Midbrain (tissue), 1 donor: ENCODE measurements at places on chromosomes 3 and 15.

DNA sequence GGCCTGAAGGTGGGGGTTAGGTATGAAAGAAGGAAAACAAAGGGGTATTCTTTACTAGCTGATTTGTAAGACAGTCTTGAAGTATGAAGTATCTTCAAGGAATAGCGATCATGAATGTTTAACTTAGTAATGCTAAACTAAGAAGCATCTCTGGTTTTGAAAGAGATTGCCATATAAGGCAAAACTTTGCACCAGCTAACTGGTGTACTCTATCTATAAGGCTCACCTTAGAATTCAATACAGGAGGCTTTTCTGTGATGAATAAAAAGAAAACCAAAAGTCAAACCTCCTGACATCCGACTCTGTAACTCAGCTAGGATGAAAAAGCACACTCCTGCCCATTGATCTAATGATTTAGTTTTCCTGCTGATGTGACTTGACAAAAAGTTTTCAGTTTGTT lies 54.7 kb downstream of the FOXP1 start:
- DNase-seq: no peak

- no peak for DNase-seq
Measured at GRCh38 chr3:64295594-64295993, 70.3 kb upstream of the PRICKLE2 start.

DNA sequence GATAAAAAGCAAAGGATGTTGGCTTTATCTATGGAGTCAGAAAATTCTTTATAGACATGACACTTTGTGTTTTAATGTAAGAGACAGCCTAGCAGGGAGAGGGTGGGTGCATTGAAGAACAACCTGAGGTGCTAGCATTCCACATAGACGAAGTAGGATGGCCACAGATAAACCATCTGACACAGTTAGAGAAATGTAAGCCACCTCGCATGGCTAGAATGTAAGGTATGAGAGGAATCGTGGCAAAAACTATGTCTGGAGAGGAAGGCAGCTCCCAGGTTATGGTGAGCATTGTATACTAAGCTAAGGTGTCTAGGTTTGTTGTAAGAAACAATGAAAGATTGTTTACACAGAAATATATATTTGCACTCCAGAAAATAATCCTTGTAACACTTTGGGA lies 194.0 kb upstream of the SLITRK3 start:
- no peak for DNase-seq

GRCh38 chr3:46844397-46844796 lies 18.8 kb downstream of the MYL3 start:
- DNase-seq: no peak

GRCh38 chr3:13708301-13708700 lies 159.4 kb downstream of the FBLN2 start:
- no peak for DNase-seq

DNA sequence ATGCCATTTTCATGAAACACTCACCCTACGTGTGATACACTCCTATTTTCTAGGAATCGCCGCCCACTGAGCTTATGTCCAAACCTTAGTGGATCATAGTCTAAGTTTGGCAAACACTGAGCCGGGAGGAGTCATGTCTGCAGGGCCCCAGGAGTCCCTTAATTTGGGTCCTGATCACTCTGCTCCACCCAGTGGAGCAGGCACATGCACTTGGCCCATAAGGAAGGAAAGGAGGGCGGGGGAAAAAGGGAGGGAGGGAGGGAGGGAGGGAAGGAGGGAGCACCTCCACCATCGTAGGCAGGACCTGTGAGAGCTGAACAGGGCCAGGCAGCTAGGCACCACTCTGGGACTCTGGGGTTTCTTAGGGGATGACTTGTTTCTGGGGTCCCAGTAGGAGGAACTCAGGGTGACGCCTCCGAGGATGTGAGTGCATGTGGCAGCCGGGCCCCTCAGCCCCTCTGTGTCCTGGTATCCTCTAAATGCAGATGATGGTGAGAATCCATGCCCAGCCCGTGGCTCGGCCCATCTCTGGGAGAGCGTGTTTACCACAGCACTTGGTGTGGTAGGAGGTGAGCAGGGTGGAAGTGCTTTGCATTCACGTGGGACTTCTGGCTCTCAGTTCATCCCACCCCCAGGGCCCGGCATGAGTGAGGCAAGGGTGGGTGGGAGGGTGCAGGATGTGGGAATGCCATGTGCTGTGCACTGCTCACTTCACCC lies 109.4 kb downstream of the KLF13 start:
- no peak for DNase-seq

DNA sequence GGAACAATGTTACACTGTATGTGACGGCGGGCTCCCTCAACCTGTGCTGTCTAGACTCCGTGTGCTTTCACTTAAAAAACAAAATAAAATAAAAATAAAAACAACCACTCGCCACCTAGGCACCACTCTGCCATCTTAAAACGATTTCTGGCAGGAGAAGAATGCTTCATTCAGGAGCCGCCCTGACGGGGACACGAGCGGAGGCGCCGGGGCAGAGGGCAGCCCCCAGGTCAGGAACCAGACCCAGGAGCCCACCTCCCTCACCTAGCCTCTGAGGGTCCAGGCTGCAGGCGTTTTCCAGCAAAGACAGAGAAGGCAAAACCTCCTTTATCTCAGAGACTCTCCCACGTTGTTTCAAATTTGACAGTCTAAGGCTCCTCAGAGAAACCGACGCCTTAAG lies 85.1 kb upstream of the SNRPA1 start:
- no peak for DNase-seq

- no peak for DNase-seq
Measured at GRCh38 chr15:65204236-65204930, 6.9 kb downstream of the CILP start.

DNA sequence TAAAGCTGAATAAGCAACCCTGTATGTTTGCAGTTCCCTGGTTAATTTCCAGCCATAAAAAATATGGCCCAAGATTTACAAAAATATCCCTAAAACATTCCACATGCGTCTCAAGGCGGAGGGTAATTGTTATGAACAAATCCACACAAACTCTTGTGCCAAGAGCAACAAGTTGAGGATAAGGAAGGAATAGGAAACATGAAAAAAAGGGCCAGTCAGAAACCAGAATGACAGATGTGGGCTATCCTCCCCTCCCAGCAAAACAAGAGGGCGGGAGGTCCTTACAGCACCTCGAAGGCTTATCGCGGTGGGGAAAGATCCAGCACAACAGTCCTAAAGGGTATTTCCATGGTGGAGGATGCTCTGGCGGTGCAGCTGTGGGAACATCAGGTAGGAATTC lies 155.6 kb upstream of the HES1 start:
- DNase-seq: no peak

DNA sequence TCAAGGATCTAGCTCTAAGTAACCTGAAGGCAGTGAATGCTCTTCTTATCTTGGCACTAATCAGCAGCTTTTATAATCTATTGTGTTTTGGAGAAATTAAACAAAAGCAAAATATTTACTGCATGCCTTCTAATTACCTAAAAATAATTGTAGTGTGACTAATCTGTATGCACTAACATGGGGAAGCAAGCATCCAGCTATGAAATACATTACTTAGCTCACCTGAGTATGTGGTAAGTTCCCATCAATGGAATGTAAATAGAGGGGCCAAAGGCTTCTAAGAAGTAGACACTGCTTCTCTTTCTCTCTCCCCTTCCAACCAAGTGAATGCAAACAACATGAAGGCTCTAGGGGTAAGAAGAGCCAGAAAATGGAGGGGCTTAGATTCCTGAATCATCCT lies 165.6 kb downstream of the STAG1 start:
- no peak for DNase-seq

- no peak for DNase-seq
Measured at GRCh38 chr15:89677381-89677780, 1.8 kb downstream of the PLIN1 start.

- no peak for DNase-seq
Measured at GRCh38 chr3:190360228-190360627, 27.7 kb upstream of the CLDN16 start.

GRCh38 chr3:71893702-71894479 lies 108.9 kb upstream of the PROK2 start:
- no peak for DNase-seq

- no peak for DNase-seq
Measured at GRCh38 chr3:31695280-31696008, 162.7 kb downstream of the STT3B start.

GRCh38 chr3:158453865-158454264 lies 117.1 kb upstream of the MLF1 start:
- DNase-seq: no peak

DNA sequence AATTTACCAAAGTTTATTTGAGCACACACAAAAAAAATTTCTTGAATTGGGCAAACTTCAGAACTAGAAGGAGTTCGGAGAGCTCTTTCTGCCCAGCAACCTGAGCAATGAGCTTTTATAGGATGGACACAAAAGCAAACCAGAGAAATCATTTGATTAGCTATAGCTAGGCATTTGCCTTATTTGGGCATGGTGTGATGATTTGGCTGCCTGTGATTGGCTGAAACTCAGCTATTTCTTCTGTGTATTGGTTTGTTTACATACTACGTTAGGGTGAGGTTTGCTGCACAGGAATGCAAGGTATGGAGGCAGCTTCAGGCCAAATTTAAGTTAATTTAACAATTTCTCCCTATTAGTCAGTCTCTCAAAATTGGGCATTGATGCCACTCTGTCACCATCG lies 65.1 kb downstream of the NEK11 start:
- no peak for DNase-seq

- DNase-seq: no peak
Measured at GRCh38 chr15:91447991-91448644, 348.1 kb downstream of the SV2B start.

GRCh38 chr15:27059610-27060202 lies 88.7 kb downstream of the GABRG3 start:
- DNase-seq: peak; percentile 59

GRCh38 chr3:156579427-156579851 lies 24.5 kb upstream of the SSR3 start:
- DNase-seq: no peak

- no peak for DNase-seq
Measured at GRCh38 chr15:23828786-23829185, 141.7 kb upstream of the NDN start.

GRCh38 chr15:44261007-44261706 lies 27.4 kb upstream of the GOLM2 start:
- no peak for DNase-seq

DNA sequence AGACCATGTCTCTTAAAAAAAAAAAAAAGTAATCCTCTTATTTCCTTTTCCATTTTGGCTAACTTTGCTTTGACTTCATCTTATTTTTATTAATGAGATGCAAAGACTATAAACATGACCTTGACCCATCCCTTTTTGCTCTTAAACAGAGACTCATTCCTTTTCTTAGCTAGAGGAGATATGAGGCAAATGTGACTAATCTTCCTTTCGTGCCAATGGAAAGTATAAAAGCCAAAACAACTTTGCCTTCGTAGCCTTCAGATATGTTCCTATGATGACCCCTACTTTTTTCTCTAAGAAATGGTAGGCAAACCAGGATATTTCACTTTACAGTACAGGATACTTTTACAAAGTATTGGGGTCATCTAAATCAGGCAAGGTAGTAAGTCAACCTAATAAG lies 36.9 kb upstream of the GOLGB1 start:
- DNase-seq: no peak

DNA sequence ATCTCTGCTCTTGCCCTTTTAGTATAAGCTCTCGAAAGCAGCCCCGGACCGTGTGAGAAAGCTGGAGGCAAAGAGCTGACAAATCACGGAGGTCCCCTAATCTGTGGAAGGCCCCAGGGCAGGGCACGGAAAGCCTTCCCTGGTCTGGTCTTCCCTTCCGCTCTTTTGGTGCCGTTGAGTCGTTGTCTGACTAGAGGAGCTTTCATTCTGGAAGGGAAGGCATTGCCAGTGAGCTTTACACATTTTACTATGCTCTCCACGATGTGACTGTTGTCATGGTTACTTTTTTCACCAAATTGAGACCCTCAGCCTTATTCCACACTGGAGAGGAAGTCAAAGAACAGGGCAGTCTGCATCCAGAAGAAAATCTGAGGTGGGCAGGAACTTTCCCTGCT lies 71.7 kb downstream of the CYP19A1 start:
- peak; percentile 19 for DNase-seq

DNA sequence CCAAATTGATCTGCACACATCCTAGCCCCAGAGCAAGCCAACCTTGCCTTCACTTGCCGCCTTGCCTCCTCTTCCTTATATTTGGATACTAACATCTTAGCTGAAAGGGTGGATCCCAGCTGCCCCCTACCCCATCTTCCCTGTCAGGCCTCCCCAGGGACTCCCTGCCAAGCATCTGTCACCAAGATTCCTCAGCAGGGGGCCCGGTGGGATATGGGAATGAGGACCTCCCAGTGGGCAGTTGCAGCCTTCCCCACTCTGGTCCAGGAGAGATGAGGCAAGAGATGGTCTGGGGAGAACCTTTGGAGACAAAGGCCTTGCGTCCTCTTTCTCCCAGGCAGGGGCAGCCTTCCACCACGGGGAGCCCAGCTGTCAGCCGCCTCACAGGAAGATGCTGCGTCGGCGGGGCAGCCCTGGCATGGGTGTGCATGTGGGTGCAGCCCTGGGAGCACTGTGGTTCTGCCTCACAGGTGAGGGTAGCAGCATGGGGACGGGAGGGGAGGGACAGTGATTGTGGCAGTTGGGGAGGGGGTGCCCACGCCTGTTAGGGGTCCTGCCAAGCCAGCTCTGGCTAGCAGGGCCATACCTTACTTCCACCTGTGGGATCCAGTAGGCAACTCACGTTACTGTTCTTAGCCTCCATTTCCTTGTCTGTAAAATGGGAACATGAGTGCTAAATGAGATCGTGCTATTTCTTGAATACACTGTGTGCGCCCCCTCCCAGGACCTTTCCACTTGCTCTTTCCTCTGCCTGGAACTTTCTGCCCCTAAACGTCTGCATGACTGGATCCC lies 15.3 kb downstream of the CD276 start:
- no peak for DNase-seq

DNA sequence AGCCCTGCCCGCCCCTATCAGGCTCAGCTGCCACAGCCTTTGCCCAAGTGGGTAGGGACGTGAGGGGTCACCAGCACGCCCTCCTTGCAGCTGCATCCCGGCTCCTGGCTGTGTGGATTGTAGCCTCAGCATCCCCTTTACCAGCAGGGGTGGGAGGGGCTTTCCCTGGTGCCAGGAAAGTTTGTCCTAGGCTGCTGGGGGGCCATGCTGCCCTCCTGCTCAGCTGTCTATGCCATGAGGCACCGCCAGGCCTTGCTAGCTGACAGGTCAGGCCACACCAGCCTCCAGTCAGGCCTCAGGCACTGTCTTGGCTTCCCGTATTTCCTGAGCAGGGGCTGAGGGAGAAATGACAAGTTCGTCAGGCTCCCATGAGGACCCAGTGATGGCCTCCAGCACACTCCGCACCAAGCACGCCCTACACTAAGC lies 32.3 kb downstream of the TKT start:
- DNase-seq: no peak
